SJSA1 (cell line): ENCODE measurements at places on chromosomes 1 and 21. TPM values are rescaled to one million over a fixed set of nuclear protein-coding genes. Genes with fewer than 3 reads are reported as not detected.

DNA sequence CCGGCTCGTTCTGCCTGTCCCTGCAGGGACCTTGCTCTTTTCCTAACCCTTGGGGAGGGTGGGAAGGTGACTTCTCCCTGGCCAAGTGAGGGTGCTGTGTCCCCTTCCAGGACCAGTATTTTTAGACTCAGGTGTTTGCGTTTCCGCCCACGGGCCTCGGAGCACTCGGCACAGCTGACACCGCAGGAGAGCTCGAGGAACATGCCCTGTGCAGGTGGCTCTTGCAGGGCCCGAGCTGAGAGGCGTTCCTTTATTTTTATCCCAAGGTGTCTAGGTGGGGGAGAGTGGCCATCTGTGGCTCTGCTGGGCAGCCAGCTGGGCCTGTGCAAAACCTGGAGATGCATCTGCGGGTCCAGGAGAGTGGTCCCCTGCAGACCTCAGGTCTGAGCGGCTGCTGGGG is 16.0 kb downstream of the PLCH2 start:
- no peak for DNase-seq

- DNase-seq = no peak
These were observed 92.1 kb downstream of the LRRC8C start for GRCh38 chr1:89725011-89725370.

GRCh38 chr1:45686288-45687013 is at the start of gene GPBP1L1:
GPBP1L1 (minus strand) TSS chr1:45686533; CDS start chr1:45659087, 27,446 bp downstream.
- DNase-seq = peak; percentile 98

OR2T11 gene
- not detected in 2 replicates for total RNA-seq

S100A7 gene
- total RNA-seq = not detected in 2 replicates
